CD4-positive, alpha-beta T cell treated with Interferon gamma for 1 hour (primary cell): ENCODE measurements at places on chromosomes 2 and 18.

GRCh38 chr2:215395687-215396460, 40.0 kb downstream of the FN1 start:
- DNase-seq, result no peak

DNA sequence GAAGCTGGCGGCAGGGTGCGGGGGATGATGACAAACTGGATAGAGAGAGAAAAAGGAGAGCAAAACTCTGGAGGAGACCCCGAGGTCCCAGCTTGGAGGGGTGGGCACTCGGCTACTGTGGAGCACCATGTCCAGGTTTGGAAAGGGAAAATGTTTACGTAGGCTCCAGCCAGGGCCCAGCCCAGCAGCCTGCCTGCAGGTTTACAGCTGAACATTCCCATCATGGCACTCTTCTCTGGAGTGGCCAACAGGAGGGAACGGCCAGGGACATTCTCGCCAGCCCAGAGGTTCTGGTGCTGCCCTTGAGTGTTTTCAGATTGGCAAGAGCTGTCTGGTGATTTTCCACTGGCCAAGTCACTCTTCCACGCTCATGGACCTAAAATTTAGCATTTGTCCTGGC, 262.9 kb upstream of the TCF4 start:
- DNase-seq, result no peak

GRCh38 chr2:232687382-232688160, 9.6 kb upstream of the GIGYF2 start:
- DNase-seq, result no peak

DNA sequence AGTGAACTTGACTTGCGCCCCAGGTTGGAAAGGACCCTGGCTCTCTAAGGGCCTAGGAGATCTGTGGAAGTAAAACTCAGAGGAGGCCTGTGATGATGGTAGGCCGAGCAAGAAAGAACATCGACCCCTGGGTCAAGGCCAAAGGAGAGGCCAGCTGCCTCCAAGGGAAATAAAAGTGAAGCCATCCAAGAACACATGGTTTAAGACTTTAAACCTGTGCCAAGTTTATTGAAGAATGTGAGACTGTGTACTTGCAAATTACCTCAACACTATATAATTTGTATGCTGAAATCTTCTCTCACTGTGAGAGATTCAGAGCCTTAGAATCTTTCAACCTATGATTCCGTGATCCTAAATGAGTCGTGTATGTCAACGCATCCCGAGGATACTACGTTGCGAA, 40.7 kb upstream of the COBLL1 start:
- no peak for DNase-seq

GRCh38 chr2:37098416-37099118, 14.2 kb downstream of the GPATCH11 start:
- DNase-seq, result no peak

- no peak for DNase-seq
Observed at GRCh38 chr2:173986805-173987204, 21.6 kb upstream of the SP3 start.
